ENCODE measurements at places on chromosomes 7 and 10. TPM values are rescaled to one million over a fixed set of nuclear protein-coding genes. Genes with fewer than 3 reads are reported as not detected.

GRCh38 chr7:7869036-7869435 is 99.6 kb upstream of the GLCCI1 start:
- DNase-seq, result no peak

DNA sequence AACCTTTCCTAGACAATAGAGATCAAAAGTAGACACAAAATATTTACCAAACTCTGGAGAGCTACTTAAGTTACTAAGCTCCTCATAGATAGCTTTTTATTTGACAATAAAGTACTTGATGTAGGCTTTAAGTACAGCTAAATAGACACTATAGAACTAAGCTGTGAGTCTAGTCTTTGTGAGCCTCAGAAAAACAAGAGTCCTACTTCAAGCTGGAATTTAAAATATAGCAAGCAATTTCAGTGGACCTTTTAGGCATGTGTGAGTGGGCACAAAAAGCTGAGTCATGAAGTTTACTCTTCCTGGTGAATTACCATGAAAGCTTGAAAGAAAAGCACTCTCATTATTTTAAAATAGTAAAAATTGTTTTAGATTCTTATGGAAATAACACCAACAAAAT is 76.1 kb downstream of the ADD3 start:
- no peak for DNase-seq

AKR1B1 gene
- 49.3 TPM for total RNA-seq

DNA sequence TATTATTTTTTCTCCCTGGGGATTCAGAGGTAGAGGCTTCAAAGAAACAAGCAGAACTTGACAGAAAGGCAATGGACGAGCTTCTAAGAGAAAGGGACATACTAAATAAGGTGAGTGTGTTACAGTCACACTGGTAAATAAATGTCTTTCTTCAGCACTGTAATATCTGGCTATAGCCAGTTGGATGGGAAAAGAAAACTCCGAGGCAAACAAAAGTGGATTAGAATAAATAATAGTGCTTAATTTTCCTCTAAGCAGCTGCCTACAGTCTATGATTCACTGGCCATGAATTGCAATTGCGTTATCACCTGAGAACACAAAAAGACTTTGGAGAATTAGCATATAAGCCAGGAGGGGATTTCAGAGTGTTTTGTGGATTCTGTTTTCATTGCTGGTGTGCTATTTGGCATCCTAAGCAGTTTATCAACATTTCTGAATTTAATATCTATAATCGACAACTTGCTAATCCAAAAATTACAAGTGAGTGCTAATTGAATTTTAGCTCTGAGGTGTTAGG is 23.2 kb downstream of the CFAP58 start:
- no peak for DNase-seq

ITPRID1 gene
- 1.2 TPM for total RNA-seq

LAMB1 gene
- 30.2 TPM for total RNA-seq

GRCh38 chr7:55622241-55622640 is 49.9 kb upstream of the VOPP1 start:
- no peak for DNase-seq

- DNase-seq, result no peak
These were observed 147.1 kb downstream of the MPP7 start for GRCh38 chr10:28155726-28156125.

GRCh38 chr10:68346774-68347173 is 14.0 kb upstream of the PBLD start:
- no peak for DNase-seq

- no peak for DNase-seq
These were observed 53.1 kb downstream of the PRKAG2 start for GRCh38 chr7:151823566-151824372.

DNA sequence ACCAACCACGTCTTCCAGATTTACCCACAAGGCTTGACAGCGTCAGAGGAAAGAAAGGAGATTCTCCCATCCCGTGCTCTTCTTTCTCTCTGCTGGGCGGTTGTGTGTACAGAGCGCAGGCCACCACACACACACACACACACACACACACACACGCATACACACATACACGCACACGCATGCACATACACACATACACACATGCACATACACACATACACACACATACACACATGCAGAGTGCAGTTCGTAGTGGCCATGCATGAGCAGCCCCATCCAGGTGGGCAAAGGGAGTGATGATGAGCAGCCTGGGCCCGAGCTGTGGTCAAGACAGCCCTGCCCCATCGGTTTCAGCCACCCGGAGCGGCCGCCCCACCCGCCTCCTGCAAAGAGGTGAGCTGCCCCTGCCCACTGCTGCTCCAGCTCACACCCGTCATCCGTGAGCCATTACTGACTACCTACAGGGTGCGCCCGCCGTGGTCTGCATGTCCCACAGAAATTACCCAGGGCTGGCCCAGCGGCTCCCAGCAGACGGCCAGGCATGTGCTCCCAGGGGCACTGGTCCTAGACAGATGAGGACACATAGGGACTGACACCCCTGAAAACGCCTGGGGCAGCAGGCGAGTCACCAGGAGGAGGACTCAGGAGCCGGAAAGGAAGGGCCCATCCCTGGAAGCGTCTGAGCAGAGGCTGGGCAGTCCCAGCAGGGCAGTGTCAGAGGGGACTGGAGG is 69.6 kb downstream of the ASB13 start:
- no peak for DNase-seq

- DNase-seq, result no peak
These were observed 20.6 kb downstream of the ACSL5 start for GRCh38 chr10:112394475-112394875.

DNA sequence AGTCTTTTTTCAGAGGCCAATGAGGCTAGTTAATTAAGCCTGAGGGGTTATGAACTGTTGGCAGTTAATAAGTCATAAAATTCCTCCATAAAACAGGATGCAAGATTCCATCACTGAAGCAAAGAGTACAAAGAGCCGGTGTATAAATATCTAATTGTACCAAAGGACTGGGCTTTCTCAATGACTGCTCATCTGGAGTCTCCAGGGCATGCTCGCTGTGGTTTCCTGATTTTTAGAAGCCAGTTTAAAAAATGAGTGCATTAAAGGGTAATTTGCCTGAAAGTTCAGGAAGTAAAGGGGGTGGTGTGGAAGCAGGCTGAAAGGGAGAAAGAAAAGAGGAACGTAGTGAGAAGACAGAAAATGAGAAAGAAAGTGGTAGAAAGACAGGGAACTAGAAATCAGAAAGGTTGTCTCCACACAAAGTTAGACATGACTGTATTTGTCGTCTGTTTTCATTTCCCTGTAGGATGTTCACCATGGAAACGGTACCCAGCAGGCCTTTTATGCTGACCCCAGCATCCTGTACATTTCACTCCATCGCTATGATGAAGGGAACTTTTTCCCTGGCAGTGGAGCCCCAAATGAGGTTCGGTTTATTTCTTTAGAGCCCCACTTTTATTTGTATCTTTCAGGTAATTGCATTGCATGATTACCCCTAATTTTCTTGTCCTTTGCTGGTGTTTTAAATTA is 282.3 kb downstream of the TWIST1 start:
- no peak for DNase-seq

DNA sequence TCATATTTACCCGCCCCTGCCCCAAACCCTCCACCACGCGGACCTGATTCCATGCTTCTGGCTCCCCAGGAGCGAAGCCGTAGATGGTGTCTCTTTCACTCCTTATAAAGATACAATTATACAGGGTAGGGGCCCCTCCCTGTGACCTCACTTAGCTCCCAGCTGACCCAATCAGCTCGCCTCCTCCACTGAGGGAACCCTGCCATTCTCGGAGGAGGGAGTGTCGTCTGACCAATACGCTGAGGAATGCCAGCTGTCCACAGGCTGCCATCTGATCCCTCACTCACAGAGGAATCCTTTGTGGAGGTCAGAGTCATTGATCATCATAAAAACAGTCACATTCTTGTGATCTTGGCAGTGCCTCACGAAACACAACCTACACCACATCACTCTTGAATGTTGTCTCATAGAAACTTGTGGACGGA is 67.5 kb upstream of the INSIG1 start:
- DNase-seq, result peak; percentile 72

ZNF789 gene
- 20.8 TPM for total RNA-seq

- DNase-seq, result no peak
These were observed 221.5 kb upstream of the MDFIC start for GRCh38 chr7:114700247-114700928.

GRCh38 chr10:109894516-109894915 is 28.8 kb downstream of the XPNPEP1 start:
- no peak for DNase-seq

- no peak for DNase-seq
These were observed 22.0 kb upstream of the BMPR1A start for GRCh38 chr10:86734207-86734988.

SEMA3D gene
- 3.7 TPM for total RNA-seq

DNA sequence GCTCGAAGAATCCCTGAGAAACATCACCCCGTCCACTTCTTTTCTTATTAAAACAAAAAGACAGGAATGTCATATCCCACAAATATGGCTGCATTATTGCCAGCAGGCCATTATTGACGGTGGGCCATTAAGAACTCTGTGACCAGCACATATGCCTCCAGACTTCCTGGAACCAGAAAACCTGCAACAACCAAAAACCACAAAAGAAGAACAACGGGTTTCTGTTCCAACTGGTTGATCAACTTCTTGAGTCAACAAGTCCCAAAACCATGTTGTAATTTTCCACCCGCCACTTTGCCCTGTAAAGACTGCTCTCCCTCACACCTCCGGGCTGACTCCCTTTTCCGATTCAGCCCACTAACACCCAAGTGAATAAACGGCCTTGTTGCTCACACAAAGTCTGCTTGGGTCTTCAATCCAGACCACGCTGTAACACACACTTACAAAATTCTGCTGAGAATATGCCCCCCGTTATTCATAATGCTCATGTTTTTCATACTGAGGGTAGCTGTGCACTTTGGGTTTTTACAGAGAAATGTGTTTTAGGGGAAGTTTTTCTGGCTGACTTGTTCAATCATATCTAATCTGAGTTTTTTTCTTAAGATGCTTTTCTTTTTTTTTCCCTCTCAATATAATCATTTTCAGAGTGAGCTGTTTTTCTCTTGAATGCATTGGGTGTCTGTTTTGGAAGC is 20.7 kb downstream of the ZNF107 start:
- DNase-seq, result no peak

CCZ1 gene
- total RNA-seq, result 156 TPM

DNA sequence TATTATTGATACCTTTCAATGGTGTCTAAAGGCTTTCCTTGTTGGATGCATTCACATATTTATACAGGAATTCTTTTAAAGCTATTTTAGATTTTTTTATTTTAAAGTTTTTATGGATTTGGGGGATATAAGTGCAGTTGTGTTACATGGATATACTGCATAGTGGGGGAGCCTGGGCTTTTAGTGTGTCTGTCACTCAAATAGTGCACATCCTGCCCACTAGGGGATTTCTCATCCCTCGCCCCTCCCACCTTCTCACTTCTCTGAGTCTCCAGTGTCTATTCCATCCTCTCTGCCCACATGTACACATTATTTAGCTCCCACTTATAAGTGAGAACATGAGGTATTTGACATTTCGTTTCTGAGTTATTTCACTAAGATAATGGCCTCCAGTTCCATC is 154.0 kb upstream of the MKI67 start:
- DNase-seq, result no peak

HHEX gene
- 0.82 TPM for total RNA-seq

DNA sequence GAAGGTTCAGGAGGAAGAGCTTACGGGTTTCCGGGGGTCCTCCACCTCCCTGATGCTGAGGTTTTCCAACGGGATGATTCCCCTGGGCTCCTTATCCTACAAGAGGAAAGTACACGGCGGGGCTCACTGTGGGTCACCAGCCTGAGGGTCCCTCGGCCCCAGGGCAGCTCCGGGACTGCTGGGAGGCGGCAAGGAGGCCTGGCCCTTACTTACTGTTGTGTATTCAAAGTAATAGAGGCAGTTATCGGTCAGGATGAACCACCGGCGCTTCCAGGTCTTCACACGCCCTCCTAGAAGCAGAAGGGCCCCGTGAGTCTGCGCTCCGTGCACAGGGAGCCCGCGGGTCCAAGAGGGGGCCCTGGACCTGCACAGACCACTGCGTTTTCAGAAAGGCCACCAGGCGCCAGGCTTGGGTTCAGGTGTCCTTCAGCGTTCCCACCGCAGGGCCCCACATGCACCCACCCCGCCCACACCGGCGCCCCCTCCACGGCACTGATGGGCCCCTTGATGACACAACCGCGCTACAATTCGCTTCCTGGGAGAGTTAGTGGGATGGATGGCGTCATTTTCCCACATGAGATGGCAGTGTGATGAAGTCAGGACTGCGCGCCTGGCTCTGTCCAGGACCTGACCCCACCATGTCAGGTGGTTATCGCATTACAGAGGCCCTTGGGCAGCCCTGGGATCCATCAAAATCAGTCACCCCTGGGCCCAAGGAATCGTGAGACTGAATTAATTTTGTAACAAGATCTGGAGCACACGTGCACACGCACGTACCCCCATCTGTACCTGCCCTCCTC is 106.7 kb downstream of the CYTH3 start:
- no peak for DNase-seq

DNA sequence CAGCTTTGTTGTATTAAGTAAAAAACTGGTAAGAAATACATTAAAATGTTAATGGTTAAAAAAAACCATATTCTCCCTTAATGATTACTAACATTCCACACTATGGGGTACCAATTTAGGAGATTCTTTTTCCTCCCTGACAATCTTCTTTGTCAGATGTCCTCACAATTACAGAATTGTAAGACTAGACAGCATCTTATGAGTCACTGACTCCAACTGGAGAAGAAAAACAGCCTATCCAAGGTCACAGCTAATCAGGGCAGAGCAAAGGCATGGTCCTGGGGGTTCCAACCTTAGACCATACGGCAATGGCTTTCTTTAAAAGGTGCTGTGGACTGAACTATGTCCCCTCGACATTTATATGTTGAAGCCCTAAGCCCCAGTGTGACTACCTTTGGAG is 127.6 kb downstream of the DLG5 start:
- DNase-seq, result no peak

GRCh38 chr10:127755753-127756152 is 18.8 kb downstream of the FOXI2 start:
- no peak for DNase-seq

- no peak for DNase-seq
These were observed 1.0 kb downstream of the ASAH2 start for GRCh38 chr10:50250096-50250854.

PROSER2 gene
- 0.41 TPM for total RNA-seq

TRIM74 gene
- total RNA-seq, result not detected

- DNase-seq, result no peak
These were observed 155.0 kb downstream of the C7orf25 start for GRCh38 chr7:42756841-42757240.

DNA sequence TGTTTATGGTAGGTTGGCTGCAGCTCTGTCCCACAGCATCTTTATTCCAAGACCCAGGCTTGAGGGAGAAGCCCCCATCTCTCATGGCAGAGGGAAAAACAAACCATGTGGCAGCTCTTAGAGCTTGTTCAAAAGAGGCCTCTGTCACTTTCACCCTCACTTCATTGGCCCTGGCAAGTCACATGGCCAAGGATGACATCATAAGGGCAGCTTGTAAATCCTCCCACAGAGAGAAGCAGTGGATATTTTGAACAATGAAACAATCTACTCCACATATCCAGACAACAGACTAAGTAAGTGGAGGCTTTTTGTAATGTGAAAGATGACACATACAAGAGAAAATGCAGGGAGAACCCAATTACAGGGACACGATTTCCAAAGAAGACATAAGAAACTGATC is 108.1 kb downstream of the GRID1 start:
- DNase-seq, result peak; percentile 60

- DNase-seq, result no peak
These were observed 289.4 kb downstream of the DNAJB6 start for GRCh38 chr7:157625973-157626742.

- peak; percentile 28 for DNase-seq
These were observed 513 bp downstream of the TMEM178B start for GRCh38 chr7:141074162-141074991.

- DNase-seq, result no peak
These were observed 38.4 kb downstream of the UNCX start for GRCh38 chr7:1271046-1271445.

NODAL gene
- 2.0 TPM for total RNA-seq
